ENCODE measurements at places on chromosomes 4 and X.
A peak's percentile ranks its signal among the peaks of the same experiment; 100 is the strongest.

DNA sequence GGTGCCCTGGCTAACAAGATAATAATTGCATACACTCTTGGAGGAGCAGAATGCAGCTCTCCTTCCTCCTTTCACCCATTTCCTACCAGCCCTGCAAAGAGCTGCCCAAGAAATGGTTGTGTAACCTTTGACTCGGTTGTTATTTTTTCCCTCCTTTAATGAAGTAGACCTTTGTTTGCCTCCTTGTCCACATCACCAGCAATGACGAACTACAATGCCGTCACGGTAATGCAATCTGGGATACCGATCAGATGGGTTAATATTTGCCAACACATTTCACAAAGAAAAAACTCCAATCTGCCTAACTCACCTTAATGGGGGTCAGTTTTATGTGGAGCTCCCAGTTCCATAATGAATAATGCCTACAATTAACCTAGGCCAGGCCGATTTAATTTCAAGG, 32.0 kb downstream of the GPRIN3 start:
- DNase-seq: no peak

- no peak for DNase-seq
Measured at GRCh38 chr4:78484574-78484973, 67.0 kb upstream of the ANXA3 start.

- DNase-seq: no peak
Measured at GRCh38 chr4:10178763-10179162, 62.2 kb upstream of the WDR1 start.

DNA sequence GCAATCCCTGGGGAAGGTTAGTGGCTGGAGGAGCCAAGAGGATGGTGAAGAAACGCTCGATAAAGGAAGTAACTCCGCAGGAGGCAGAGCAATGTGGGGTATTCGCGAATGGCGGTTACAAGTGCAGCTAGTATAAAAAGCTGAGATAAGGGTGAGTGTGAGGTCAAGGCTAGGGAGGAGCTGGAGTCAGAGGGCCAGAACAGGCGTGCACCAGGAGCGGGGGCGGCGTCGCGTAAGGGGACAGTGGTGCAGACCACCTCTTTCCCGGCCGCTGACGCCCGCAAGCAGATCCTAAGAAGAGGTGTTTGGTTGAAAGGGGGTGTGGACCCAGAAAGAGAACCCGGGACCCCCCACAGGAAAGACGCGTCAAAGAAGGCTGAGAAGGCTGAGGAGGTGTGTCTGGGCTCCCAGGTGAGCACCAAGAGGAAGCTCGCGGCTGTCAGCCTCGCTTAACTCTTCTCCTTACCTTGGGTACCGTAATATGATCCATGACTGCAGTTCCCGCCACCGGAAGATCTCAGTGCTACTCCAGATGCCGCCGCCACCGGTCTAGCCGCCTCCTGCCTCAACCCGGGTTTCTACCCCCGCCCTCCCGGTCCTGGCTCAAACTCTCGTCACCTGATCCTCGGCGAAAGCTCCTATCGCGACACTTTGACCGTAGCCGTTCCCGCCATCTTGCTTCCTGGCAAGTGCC, at the start of gene MTMR8:
Gene MTMR8, minus strand, starts transcription at position 579 of the 694 bp plus-strand sequence. Its CDS starts 89 bp downstream, at position 490.
- DNase-seq: peak; percentile 81

DNA sequence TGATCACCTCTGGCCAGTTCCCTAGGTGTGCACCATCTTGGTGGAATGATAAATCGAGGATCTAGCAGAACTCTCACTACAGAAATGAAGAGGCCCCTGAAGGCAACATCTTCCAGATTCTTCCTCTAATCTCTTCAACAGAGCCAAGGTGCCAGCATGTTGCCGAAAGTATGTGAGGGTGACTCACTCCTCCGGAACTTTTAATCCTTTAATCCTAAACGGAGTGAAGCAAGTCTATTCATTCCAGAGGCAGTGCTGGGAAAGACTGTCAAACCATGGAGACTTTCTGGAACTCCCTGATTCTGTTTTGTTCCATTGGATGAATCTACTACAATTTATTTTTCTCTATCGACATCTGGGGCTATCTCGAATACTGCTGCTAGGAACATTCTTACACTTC, 68.7 kb downstream of the SUPT20HL2 start:
- no peak for DNase-seq
